Suprapubic skin (tissue), 4 donors: ENCODE measurements at places on chromosomes 3 and 15.

GRCh38 chr3:111737706-111738086 is 121.4 kb upstream of the PHLDB2 start:
- no peak for DNase-seq

DNA sequence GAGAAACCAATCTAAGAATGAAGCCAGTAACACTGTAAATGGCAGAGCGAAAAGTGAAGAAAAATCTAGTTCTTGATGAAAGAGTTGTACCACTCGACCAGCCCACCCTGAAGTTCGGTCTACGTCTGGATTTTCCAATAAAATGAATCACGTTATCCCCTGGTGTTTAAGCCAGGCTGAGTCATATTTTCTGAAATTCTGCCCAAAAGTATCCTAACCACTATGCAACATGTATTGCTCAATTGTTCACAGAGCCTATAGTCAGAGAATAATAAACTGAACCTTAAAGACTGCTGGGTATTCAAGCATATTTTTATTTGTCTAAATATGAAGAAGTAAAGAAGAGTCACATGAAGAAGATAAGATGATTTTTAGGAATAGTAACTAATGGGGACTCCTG is 245.7 kb downstream of the FGF12 start:
- no peak for DNase-seq

GRCh38 chr3:173501931-173502489 is 104.5 kb downstream of the NLGN1 start:
- DNase-seq, result no peak

DNA sequence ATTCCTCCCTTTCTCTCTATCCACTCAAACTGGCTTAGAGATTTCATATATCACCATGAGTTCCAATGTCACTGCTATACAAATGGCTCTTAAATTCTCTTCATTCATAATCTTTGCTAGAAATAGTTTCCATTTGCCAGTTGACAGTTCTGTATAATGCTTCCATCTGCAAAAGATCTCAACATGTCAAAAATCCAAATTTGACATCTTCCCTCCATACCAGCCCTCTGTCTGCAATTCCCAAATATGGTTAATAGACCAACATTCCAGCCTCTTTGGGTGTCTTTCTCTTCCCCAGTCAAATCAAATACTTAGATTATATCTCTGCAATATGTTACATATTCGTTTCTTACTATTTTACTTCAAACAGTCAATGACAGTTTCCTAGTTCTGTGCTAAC is 64.2 kb upstream of the SERPINI2 start:
- no peak for DNase-seq

GRCh38 chr3:143848704-143849103 is 436 bp upstream of the SLC9A9 start:
- no peak for DNase-seq

- DNase-seq, result no peak
Measured at GRCh38 chr3:184785890-184786279, 26.1 kb upstream of the VPS8 start.

- DNase-seq, result no peak
Measured at GRCh38 chr3:193330555-193331204, 47.9 kb downstream of the ATP13A5 start.

DNA sequence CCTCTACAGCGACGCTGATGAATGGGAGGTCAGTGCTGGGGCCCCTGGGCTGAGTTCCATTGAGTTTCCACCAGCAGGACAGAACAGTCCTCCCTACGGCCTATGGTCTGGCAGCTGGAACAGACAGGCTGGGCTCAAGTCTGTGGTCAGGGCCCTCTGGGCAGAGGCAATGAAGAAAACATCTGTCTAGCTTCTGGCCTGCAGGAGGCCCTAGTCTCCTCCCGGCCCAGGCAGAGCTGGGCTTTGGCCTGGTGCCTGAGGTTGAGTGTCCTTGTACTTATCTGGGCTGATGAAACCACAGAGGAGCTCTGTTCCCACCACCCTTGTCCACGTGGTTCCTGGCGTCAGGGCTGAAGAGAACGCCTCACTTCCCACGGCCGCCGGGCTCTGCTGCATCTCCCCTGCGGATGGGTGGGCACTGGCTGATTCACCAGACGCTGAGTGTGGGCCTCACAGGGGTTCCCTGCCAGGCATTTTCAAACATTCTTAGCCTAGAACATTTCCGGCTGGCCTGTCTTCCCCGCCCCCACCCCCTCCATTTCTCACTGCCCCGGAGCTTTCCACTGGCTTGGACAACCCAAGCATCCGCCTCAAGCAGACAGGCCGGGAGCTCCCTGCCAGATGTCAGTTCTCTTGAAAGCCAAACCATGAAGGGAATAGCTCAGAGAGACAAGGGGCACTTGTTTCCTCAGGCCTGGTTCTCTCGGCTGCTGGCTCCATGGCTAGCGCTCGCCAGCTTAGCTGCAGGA is 20.3 kb downstream of the PPCDC start:
- DNase-seq, result peak; percentile 97

DNA sequence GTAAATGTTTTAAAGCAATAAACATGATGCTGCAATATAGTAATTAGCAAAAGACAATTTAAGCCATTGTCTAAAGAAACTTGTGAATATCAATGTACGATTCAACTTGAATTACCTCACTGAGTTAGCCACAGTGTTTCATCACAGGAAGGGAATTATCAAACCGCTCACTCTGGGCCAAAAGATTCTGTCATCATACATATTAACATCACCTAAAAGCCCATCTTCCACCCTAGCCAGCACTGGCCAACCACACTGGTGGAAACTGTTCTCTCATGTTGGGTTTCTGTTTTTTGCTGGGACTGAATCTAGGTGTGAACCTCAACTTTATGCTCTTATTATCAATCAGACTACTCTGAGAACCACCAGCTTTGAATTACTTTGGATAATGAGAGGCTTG is 497.7 kb upstream of the THBS1 start:
- DNase-seq, result no peak

GRCh38 chr3:113226491-113226890 is 15.1 kb downstream of the BOC start:
- DNase-seq, result no peak
